ENCODE measurements at places on chromosomes 7 and 10.

- DNase-seq, result no peak
Observed at GRCh38 chr7:91942312-91942711, 1.6 kb downstream of the AKAP9 start.

- DNase-seq, result no peak
Observed at GRCh38 chr7:4040109-4040928, 641.8 kb upstream of the FOXK1 start.

DNA sequence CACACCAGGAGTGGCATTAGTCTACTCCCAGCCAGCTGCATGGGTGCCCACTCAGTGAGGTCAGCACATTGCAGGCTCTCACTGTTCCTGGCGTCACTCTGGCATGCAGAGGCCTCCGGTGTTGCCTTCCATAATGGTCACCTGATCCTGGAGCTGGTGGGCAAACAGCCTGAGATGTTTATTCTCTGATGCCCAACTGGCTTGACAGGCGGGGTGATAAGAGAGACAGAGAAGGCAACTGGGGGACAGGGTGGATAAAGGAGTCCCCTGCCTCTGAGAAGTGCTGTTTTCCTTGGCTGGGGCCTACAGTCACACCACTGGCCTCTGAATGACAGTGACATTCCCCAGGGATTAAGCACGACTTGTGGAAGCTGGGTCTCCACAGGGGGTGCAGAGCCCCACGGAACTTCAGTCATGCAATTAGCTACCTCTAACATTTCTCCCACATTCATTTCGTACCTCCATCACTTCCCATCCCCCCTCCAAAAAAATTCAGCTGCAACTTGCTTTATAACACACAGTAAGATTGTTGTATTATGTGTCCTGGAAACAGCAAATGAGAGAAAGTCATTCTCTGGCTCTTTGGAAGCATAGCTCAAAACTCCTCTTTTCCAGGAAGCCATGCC lies 7.1 kb upstream of the RBM20 start:
- no peak for DNase-seq

- DNase-seq, result no peak
Observed at GRCh38 chr7:22658031-22658430, 69.0 kb upstream of the IL6 start.

GRCh38 chr10:114523876-114524275 lies 119.6 kb upstream of the AFAP1L2 start:
- DNase-seq, result no peak

GRCh38 chr10:121900443-121901174 lies 27.2 kb downstream of the ATE1 start:
- no peak for DNase-seq

Data from GM12878 (cell line).